ENCODE measurements at places on chromosomes 2 and 18.

GRCh38 chr2:158602027-158602426, 145.3 kb downstream of the PKP4 start:
- DNase-seq: no peak

- no peak for DNase-seq
Observed at GRCh38 chr2:72834596-72834995, 8.8 kb upstream of the EXOC6B start.

- DNase-seq: no peak
Observed at GRCh38 chr2:176164611-176165369, 7.7 kb downstream of the HOXD3 start.

DNA sequence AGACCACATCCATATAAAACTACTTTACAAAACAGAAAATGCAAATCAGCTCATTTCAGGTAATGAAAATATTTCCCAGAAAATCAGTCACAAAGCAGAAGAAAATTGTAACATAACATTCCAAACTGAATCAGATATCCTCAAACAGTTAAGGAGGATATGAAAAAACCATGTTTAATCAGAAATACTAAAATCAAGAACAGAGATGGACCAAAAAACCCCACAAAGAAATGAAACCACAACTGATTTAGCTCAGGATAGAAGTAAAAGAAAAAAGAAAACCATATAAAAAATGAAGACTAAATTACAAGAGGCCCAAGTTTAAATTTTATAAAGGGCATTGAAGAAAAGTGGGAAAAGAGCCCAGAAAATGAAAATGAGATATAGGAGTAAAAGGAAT, 102.9 kb downstream of the RAB3GAP1 start:
- no peak for DNase-seq

GRCh38 chr2:231601356-231602229, 8.9 kb downstream of the TEX44 start:
- DNase-seq: peak; percentile 73

- no peak for DNase-seq
Observed at GRCh38 chr2:122105171-122105876, 349.9 kb downstream of the TSN start.

DNA sequence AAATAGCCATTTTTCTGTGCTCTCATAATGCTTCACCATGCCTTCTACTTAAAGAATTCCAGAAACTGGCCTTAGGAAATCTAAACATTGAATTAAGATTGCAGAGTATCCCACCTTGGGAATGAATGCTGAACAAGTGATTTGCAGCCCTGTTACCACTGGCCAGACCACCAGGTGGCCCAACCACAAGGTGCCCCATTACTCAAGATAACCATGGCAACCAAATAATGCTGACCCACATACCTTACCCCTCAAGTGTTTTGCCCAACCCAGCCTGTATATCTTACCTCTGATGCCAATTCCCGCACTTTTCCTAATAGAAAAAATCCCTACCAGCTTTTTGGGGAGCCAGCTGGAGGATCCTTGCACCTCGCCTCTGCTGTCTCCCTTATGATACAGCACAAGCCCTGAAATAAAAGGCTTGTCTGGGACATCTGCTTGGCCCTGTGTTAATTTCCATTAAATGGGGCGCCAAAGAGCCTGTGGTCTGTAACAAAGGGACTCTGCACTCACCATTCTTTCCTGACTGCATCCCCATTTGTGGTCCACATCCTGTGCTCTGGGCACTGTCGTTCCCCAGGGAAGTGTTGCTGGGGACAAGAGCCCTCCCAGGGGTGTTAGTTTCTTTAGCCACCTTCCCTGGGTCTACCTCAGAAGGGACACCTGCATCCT, 17.3 kb upstream of the KCNF1 start:
- no peak for DNase-seq

DNA sequence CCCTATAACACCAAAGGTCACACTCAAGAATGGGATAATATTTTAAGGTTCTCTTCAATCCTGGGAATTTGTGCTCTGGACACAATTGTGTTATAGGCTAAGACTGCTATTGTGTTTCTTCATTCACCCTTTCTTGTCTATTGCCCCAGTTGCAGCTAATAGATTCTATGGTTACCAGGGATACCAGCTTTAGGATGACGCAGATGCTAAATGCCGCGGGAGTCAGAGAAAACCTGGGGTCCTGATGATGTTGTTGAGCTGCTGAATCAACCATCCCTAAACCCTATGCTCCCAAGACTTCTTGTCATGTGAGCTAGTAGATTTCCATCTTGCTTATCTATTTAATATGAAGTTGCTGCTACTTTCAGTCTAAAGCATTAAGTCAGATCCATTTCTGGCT, 5.4 kb downstream of the CRYGD start:
- no peak for DNase-seq

DNA sequence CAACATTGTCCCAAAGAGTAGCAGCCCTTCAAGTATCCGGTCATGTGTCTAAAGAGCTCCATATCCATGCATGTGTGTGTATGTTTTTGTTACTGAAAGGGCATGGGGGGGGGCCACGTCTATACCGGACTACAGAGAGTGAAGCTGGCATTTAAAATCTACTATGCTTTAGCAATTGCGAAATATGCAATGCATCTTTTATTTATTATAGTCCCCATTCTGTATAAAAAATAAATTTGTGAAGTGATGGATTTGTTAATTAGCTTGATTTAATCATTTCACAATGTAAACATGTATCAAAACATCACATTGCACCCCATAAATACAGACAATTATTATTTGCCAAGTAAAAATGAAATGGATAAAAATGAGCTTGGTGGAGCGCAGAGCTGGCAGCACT, 149.4 kb upstream of the ID2 start:
- DNase-seq: no peak

DNA sequence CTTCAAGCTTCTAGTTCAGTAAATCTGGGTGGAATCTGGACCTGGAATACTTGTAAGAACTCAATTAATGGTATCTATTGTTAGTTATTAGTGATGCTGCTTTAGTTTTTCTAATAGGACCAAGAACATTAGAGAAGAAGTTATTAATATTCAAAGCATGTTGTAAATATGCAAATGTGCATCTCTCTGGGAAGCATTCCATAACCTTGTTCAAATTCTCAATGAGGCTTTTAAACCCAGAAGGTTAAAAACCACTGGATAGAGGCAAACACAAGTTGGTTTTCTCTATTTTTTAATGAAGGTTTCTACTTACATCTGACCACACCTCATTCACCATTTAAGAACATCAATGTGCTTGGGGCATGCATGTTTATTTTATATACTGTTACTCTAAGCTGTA, 16.1 kb upstream of the ACVR1C start:
- no peak for DNase-seq

DNA sequence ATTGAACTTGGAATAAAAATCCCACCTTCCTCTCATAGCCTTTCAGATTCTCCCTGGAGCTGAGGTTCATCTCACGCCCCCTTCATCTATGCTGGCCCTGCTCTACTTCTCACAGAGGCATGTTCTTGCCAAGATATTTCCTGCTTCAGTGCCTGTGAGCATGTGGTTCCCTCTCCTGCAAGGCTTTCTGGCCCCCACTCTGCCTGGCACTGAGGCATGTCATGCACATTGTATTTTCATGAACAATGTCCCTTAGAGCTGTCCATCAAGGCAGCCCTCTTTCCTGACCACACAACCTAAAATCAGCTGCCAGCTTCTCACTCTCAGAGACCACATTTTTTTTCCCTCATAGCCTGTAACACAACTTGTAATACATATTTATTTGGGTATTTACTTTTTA, 18.0 kb upstream of the HK2 start:
- DNase-seq: no peak

- DNase-seq: no peak
Observed at GRCh38 chr18:68604256-68604655, 110.7 kb downstream of the TMX3 start.

DNA sequence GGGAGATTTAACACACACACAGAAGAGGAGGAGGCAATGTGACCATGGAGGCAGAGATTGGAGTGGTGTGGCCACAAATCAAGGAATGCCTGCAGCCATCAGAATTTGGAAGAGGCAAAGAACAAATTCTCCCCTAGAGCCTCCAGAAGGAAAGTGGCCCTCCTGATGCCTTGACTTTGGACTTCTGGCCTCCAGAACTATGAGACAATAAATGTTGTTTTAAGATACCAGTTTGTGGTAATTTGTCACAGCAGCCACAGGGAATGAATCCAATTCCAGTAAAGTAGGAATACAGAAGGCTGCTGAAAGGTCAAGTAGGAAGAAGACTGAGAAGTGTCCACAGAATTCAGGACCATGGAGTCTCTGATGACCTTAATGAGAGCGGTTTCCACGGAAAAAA, 18.1 kb downstream of the PAIP2B start:
- DNase-seq: no peak

GRCh38 chr2:8251291-8251690, 430.6 kb upstream of the ID2 start:
- no peak for DNase-seq

- DNase-seq: no peak
Observed at GRCh38 chr2:151228847-151229512, 32.7 kb downstream of the RBM43 start.

GRCh38 chr18:46070815-46071652, 1.0 kb downstream of the PSTPIP2 start:
- no peak for DNase-seq

GRCh38 chr18:9764011-9764481, 55.9 kb downstream of the RAB31 start:
- no peak for DNase-seq

DNA sequence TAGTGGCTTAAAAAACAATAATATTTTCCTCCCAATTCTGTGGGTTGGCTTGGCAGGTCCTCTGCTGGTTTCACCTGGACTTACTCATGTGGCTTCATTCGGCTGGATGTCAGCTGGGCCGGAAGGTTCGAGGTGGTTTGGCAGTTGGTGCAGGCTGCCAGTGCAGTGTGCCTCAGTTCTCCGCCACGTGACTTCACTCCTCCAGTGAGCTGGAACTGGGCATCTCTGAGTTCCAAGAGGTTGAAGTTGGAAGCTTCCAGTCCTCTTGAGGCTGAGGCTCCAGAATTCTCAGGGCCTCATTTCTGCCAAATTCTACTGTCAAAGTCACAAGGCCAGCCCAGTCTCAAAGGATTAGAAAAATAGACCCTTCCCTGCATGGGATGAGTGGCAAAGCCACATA, 83.4 kb upstream of the B3GNT7 start:
- no peak for DNase-seq

GRCh38 chr2:237927986-237928385, 38.8 kb upstream of the UBE2F start:
- DNase-seq: no peak

DNA sequence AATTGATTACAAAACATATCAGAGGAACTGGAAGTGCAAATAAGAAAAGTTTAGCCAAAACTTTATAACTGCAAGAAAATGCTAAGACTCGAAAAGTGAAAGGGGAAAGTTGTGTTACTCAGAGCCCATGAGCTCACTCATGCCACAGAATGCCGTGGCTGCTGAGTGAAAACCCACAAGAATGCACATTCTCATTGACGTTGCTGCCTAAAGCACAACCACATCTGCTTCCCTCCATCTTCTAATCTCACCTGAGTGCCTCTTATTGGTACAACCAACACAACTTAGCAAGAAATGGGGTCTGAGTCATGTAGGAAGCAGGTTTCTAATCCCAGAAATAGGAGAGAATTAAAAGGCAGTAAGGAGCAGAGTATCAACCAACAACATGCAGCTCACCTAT, 259.7 kb downstream of the LNPK start:
- DNase-seq: no peak

DNA sequence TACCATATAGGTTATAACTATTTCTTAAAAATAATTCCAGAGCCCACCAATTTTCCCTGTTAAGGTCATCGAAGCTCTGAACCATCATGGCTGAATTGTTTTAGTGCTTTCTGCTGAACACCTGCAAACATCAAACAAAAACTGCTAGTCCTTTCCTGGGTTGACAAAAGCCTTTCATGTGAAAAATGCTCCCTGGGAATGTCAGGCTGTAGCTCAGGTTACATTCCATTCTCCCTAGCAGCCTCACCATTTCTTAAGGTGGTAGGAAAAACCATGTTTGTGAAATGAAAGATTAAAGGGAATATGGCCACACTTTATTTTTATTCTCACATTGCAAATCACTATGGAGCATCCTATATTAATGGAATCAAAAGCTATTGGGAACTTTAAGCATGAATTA, 5.7 kb downstream of the TCF4 start:
- DNase-seq: no peak

GRCh38 chr2:8966123-8966908, 37.2 kb downstream of the MBOAT2 start:
- DNase-seq: no peak

- no peak for DNase-seq
Observed at GRCh38 chr2:238841542-238842164, 6.2 kb upstream of the TWIST2 start.

GRCh38 chr18:67367540-67367939, 149.0 kb downstream of the DSEL start:
- DNase-seq: no peak

DNA sequence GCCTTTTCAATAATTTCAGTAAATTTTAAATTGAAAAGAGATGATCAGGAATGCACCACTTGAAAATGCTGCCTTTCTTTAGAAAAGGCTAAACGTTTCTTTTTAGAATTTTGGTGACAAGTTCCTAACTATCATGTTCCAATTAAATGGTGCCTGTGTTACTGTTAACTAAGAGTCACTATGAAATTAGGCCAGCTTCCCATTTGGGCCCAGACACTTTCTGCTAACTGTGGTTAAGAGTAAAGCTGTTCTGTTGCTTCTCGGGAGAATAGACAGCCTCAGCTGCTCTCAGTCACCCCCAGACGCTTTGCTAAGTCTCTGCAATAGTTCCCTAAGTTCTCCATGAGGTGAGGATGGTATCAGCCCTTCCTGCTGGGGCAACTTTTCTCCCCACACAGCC, 90.2 kb downstream of the NPAS2 start:
- no peak for DNase-seq

DNA sequence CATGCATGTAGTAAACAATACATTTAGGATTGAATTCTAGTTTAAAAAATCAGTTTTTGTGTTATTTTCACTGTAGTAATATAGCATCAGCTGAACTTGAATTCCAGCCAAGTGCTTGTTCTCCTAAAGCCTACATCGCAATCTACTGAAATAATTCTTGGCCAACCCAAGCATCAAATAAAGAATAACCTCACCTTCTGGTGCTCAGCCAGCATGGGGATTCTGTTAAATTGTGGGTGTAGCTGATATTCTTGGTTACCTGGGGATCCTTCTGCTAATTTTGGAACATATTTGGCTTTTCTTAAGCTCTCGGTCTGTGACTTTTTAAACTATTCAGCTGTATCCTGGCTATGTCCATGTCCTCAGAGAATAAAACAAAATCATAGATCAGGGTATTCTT, 248.8 kb downstream of the NRXN1 start:
- DNase-seq: no peak

- DNase-seq: no peak
Observed at GRCh38 chr2:12304564-12305171, 412.1 kb upstream of the TRIB2 start.

- DNase-seq: no peak
Observed at GRCh38 chr2:217242947-217243346, 383.1 kb upstream of the TNP1 start.

DNA sequence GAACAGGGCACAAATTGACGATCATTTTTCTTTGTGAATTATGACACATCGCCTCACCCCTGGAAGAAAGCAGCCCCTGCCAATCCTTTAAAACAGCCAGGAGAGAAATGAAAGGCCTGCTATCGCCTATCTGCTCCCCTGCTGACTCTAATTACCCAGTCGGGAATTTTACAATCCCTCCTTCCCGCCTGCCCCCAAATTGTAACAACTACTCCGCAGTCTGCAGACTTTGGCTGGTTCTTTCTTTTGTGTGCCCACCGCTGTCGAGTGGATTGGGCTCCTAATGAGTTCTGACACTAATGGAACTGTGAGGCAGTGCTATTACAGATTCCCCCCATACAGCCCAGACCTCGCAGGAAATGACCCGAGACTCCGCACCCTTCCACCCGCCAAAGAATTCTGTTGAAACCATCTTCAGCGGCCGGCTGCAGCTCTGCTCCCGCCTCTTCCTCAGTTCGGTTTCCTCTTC, 281.2 kb upstream of the PARD3B start:
- no peak for DNase-seq
